ENCODE measurements at places on chromosomes 1 and 21. TPM values are rescaled to one million over a fixed set of nuclear protein-coding genes. Genes with fewer than 3 reads are reported as not detected.
A peak's percentile ranks its signal among the peaks of the same experiment; 100 is the strongest.

GRCh38 chr1:198264282-198264681 is 107.5 kb downstream of the NEK7 start:
- no peak overlapping the region for H3K4me3 ChIP-seq
- peaks cover 11% of the 10 kb centered on the region for H3K4me1 ChIP-seq
- H3K36me3 ChIP-seq: no peaks in the 10 kb centered on the region
- no peaks in the 10 kb centered on the region for H3K27me3 ChIP-seq
- no peak overlapping the region for H3K27ac ChIP-seq
- no peak for DNase-seq

DNA sequence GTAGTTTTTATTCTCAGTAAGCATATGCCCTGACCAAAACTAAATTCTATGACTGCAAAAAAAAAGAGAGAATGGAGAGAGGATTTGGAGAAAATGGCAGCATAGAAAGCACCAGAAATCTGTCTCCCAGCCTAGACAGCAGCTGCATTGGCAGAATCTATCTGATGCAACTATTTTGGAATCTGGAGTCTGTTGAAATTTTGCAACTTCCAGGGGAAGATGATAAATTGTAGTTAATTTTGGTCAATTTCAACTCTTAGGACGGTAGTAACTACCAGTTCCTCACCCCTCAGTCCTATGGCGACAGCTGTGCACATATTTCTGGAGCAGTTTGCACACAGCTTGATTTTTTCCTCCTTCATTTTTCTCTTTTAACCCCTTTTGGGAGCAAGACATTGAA is 10.9 kb downstream of the EXO5 start:
- DNase-seq: no peak
- peaks cover 2% of the 10 kb centered on the region for H3K27me3 ChIP-seq
- H3K36me3 ChIP-seq: peaks cover 32% of the 10 kb centered on the region
- no peak overlapping the region for H3K4me3 ChIP-seq
- no peaks in the 10 kb centered on the region for H3K4me1 ChIP-seq

- no peak overlapping the region for H3K27ac ChIP-seq
- no peak for DNase-seq
- H3K27me3 ChIP-seq: no peaks in the 10 kb centered on the region
- no peak overlapping the region for H3K4me3 ChIP-seq
- H3K36me3 ChIP-seq: peaks cover 42% of the 10 kb centered on the region
- no peaks in the 10 kb centered on the region for H3K4me1 ChIP-seq
Observed at GRCh38 chr21:31688603-31689368, 29.3 kb downstream of the SOD1 start.

DNA sequence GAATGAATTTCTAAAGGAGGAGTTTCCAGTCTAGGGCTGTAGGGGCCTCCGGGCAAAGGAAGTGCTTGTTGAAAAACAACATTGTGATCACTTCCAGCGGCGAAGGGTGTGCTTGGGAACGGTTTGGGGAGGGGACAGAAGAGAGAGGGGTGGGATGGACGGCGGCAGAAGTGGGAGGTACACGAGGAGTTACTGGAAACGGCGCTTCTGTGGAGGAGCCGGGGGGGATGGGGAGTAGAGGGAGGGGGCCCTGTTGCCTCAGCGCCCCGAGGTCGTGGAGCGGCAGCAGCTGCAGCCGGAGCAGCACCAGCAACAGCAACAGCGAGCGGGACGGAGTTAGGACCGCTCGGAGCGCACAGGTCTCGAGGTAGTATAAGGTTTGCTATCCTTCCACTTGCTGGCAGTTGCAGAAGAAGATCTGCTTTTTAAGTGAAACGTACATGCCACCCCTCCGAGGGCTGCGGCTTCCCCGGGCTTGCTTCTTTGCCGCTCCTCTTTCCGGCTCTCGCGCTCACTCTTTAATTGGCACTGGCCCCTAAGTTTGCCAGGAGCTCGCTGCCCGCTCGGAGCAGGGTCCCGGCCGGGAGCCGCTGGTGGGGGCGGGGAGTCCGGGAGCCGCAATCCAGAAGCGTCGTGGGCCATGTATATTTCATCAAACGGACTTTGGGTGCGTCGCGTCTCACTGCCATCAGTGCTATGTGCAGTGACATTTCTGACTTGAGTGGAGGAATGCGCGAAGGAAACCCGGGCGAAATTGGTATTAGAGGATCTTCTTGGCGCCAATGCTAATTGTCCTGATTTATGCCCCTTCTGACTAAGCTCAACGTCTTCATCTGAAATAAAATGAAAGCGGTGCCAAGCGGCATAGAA is 771 bp upstream of the NTNG1 start:
- peak; percentile 55 for DNase-seq
- H3K27ac ChIP-seq: no peak overlapping the region
- peaks cover 8% of the 10 kb centered on the region for H3K4me1 ChIP-seq
- H3K4me3 ChIP-seq: peak overlapping the region; percentile 93
- peaks cover 10% of the 10 kb centered on the region for H3K27me3 ChIP-seq
- no peaks in the 10 kb centered on the region for H3K36me3 ChIP-seq

GRCh38 chr1:171780583-171781175 is 781 bp upstream of the METTL13 start:
- H3K27me3 ChIP-seq: peaks cover 4% of the 10 kb centered on the region
- peak overlapping the region; percentile 99 for H3K27ac ChIP-seq
- H3K4me1 ChIP-seq: peaks cover 29% of the 10 kb centered on the region
- DNase-seq: no peak

DNA sequence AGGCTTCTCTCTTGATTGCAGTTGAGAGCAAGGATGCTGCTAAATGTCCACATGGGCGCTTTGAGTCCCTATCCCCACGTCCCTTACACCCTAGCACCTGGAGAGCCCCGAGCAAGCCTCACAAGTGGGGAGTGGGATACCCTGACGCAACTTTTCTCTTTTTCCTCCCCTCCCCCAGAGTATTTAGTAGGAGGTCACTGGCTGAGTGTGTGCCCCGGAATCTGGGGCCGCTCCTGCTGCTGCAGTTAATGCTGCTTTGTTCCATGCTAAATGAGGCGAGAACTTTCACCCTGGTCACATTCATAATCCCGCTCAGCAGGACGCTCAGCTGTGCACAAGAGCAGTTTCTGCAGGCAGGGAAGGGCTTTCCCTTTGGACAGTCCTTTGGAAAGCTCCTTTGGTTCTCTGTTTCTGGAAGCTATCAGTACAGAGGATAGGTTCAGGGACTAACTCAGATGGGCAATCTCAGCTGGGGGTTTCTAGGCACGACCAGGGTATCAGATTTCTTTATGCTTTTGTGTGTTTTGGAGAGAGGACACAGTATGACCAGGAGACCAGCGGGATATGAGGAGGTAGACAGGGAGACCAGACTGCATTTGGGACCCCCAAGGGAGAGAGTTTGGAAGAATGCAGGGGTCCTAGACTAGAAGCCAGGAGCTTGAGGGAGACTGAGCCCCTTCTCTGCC is 75.9 kb downstream of the NOS1AP start:
- no peak for DNase-seq
- H3K4me1 ChIP-seq: peaks cover 33% of the 10 kb centered on the region
- H3K27ac ChIP-seq: no peak overlapping the region

GRCh38 chr1:71031426-71031825 is 16.2 kb downstream of the PTGER3 start:
- DNase-seq: no peak
- H3K27ac ChIP-seq: no peak overlapping the region
- no peak overlapping the region for H3K4me3 ChIP-seq
- no peaks in the 10 kb centered on the region for H3K4me1 ChIP-seq
- no peaks in the 10 kb centered on the region for H3K36me3 ChIP-seq
- H3K27me3 ChIP-seq: no peaks in the 10 kb centered on the region

GRCh38 chr1:155598842-155599331 is 11.1 kb upstream of the MSTO1 start:
- H3K4me3 ChIP-seq: no peak overlapping the region
- H3K27ac ChIP-seq: no peak overlapping the region
- no peak for DNase-seq
- no peaks in the 10 kb centered on the region for H3K36me3 ChIP-seq

DNA sequence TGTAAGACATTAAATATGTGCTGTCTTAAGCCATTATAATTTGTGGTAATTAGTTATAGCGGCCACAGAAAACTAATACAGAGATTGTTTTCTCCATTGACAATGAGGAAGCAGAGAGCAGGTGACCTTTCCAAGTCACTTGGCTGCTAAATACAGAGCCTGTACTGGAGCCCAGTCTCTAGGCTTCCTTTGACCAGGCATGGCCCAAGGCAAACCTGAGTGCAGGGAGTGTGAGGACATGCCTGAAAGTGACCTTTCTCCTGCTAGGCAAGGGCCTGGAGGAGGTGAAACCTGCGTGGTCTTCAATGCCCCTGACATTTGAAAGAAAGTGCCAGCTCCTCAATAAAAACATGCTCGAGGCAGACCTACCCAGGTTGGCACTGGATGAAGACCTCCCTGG is 12.5 kb upstream of the CHI3L1 start:
- no peak for DNase-seq
- no peak overlapping the region for H3K27ac ChIP-seq

DNA sequence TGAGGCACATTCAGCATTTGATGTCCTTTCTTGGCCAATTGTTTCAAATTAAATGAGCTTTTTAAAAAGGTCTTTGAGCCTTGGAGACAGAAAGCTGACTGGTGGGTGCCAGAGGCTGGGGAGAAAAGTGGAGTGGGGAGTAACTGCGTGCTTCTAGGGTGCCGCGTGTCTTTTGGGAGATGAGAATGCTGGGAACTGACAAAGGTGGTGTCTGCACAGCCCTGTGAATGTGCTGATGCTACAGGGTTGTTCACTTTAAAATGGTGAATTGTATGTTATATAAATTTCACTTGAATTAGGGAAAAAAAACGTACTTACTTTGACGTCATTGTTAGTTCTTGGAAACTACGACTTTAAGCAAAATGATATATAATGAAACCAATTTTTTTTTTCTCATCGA is 8.1 kb upstream of the TFF1 start:
- H3K4me3 ChIP-seq: no peak overlapping the region
- DNase-seq: no peak
- peak overlapping the region; percentile 57 for H3K27ac ChIP-seq
- peaks cover 21% of the 10 kb centered on the region for H3K27me3 ChIP-seq

DNA sequence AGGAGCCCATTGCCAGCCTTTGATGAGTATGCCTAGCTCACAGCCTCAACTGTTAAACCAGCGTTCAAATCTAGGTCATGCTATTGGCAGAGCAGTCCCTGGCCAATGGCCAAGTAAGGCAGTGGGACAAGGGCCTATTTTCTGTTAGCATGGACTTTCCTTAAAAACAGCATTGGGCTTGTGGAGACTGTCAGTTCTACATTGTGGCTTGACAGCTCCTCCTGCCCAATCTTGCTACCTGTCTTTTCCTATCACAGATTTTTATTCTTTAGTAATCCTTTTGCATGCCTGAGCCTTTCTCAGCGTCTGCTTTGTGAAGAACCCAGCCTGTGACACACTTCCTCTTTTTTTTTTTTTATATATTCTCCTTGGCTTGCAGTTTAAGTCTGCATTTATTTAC is 56.4 kb downstream of the DIP2A start:
- H3K27me3 ChIP-seq: peaks cover 2% of the 10 kb centered on the region
- H3K27ac ChIP-seq: peak overlapping the region; percentile 88
- peaks cover 18% of the 10 kb centered on the region for H3K4me1 ChIP-seq
- DNase-seq: no peak

- no peak overlapping the region for H3K27ac ChIP-seq
- H3K27me3 ChIP-seq: peaks cover 7% of the 10 kb centered on the region
- peaks cover 4% of the 10 kb centered on the region for H3K36me3 ChIP-seq
- peaks cover 6% of the 10 kb centered on the region for H3K4me1 ChIP-seq
- DNase-seq: no peak
Observed at GRCh38 chr1:31234123-31234708, 5.5 kb downstream of the NKAIN1 start.

GRCh38 chr1:55519937-55520683 is 304.9 kb upstream of the USP24 start:
- H3K27me3 ChIP-seq: peaks cover 2% of the 10 kb centered on the region
- H3K4me1 ChIP-seq: no peaks in the 10 kb centered on the region
- H3K4me3 ChIP-seq: no peak overlapping the region
- H3K36me3 ChIP-seq: no peaks in the 10 kb centered on the region

DNA sequence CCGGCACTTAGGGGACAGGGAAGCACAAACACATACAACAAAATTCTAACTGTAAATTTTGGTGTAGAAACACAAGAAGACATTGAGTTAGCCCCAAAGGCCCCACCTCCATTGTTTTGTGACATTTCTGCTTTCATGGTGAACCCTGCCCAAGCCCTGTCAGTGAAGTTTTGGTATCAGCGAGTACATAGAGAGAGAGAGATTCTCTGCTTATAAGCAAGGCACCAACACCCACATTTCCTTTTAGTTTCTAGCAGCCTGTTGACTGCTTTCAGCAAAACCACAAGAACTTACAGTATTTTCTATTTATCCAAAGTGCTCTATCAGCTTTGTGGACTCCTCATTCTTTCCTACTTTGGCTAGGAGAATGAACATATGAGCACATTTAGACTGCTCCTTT is 24.0 kb downstream of the ZNF124 start:
- H3K4me3 ChIP-seq: peak overlapping the region; percentile 25
- H3K27me3 ChIP-seq: no peaks in the 10 kb centered on the region

DNA sequence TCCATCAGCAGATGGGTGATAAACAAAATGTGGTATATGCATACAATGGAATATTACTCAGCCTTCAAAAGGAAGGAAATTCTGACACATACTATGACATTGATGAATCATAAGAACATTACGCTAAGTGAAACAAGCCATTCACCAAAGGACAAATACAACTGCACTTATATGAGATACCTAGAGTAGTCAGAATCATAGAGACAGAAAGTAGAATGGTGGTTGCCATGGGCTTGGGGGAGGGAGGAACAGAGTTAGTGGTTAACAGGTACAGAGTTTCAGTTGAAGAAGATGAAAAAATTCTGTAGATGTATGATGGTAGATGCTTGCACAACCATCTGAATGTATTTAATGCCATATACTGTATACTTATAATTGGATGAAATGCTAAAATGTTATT is 39.1 kb upstream of the KCNK2 start:
- DNase-seq: no peak
- H3K27me3 ChIP-seq: peaks cover 2% of the 10 kb centered on the region
- H3K4me3 ChIP-seq: no peak overlapping the region

GRCh38 chr1:37682334-37682987 is 9.9 kb upstream of the CDCA8 start:
- H3K36me3 ChIP-seq: peaks cover 25% of the 10 kb centered on the region
- peaks cover 5% of the 10 kb centered on the region for H3K4me1 ChIP-seq
- peak; percentile 73 for DNase-seq
- H3K4me3 ChIP-seq: no peak overlapping the region
- H3K27ac ChIP-seq: peak overlapping the region; percentile 16

DNA sequence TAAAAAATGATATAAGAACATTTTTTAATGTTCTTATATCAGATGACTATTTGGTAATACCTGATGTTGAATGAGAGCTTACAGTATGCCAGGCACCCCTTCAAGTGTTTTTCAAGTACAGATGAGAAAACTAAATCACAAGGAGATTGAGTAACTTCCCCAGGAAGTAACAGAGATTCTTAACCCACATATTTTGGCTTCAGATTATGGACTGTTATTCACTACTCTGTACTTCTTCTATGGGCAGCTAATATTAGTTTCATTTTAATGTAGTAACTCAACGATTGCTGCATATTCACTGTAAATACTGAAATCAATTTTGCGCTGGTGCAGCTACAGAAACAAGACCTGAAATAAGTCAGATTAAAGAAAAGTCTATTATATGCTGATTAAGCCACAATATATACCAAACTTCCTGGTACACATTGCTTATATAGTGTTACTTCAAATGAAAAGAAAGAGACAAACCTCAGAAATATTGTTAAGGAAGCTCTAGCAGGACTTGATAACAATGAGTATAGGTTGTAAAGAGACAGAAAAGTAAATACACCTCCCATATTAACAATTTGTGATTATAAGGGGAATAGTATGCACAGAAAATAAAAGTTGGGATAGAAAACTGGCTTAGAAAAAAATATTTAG is 19.7 kb downstream of the DPYD start:
- no peak overlapping the region for H3K4me3 ChIP-seq
- DNase-seq: no peak
- no peaks in the 10 kb centered on the region for H3K36me3 ChIP-seq
- H3K4me1 ChIP-seq: peaks cover 4% of the 10 kb centered on the region

CHI3L1 gene
- total RNA-seq: 0.21 TPM

ZC3H11A gene
- 85.9 TPM for total RNA-seq

DCLRE1B gene
- total RNA-seq: 11.8 TPM

TMEM50B gene
- total RNA-seq: 35.5 TPM
